Muscle of arm (tissue), 14 donors: ENCODE measurements at places on chromosomes 6 and 20. TPM values are rescaled to one million over a fixed set of nuclear protein-coding genes. Genes with fewer than 3 reads are reported as not detected.
A peak's percentile ranks its signal among the peaks of the same experiment; 100 is the strongest.

DNA sequence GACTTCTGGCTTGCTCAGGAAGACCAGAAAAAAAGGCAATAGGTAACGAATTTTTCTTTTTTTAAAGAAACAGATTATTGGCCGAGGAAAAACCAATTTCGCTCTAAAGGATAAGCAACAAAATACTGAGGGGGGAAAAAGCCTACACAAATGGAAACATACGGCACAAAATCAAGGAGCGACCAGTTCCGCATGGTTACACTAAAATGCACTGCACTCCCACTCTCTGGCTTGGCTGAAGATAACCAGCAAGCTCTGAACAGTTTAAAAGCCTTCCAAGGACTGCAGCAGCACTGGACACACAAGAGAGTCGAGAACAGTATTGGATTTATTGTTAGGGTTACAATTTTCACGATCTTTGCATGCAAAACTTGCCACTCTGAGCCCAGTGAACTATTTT, 881 bp upstream of the MAP7 start:
- DNase-seq, result no peak

- no peak for DNase-seq
Observed at GRCh38 chr6:158357570-158358216, 45.4 kb downstream of the TULP4 start.

DNA sequence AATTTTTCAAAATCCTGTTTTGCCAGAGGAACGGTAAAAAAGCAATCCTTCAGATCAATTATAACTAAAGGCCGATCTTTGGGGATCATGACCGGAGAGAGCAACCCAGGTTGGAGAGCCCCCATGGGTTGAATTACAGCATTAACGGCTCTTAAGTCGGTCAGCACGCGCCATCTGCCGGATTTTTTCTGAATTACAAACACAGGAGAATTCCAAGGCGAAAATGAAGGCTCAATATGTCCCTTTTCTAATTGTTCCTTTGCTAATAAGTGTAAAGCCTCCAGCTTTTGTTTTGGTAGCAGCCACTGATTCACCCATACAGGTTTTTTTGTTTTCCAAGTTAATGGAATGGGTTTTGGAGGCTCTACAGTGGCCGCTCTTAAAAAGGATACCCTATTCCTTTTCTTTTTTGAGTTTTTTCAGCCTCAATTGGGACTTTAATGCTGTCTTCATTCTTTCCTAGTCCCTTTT, 16.9 kb upstream of the PTCRA start:
- peak; percentile 59 for DNase-seq

GRCh38 chr6:141729146-141729545, 403.6 kb upstream of the GJE1 start:
- DNase-seq, result no peak

DNA sequence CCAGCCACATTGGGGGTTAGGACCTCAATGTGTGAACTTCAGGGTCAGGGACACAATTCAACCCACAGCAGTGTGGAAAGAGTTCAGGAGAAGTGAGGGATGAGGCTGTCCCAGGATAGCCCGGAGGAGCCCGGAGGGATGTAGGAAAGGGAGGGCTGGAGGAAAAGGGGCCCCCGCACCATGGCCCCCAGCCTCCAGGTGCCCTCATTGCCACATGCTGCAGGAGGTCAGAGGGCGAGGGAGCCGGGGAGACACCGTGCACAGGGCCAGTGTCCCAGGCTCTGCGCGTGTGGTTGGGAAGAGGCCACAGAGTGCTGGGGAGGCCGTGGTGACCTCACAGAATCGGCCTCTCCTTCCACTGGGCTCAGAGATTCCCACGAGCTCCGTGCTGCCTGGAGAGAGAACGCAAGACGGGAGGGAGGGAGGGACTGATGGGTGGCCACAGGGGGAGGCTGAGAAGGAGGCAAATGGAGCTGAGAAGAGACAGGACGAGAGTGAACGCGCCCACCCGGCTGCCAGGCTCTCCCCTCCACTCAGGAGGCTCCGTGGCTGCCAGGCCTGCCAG, 215.1 kb downstream of the DLL1 start:
- no peak for DNase-seq

DNA sequence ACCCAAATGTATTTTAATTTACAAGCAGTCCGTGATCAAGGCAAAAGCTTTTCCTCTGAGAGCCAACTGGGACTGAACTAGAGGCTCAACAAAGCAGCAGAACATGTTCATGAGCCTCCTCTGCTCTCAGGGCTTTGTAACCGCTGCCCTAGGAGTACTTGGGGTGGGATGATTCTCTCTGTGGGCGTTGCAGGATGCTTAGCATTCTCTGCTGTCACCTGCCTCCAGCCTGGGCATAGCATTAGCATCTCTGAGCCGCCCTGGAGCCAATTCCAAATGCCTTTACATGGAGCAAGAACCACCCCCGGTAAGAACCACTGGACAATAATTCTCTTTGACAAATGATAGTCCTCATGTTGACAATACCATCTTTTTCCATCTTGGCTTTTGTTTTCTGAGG, 237.6 kb upstream of the CDH4 start:
- DNase-seq, result no peak

GRCh38 chr20:24747010-24747712, 201.9 kb upstream of the CST7 start:
- DNase-seq, result no peak

DNA sequence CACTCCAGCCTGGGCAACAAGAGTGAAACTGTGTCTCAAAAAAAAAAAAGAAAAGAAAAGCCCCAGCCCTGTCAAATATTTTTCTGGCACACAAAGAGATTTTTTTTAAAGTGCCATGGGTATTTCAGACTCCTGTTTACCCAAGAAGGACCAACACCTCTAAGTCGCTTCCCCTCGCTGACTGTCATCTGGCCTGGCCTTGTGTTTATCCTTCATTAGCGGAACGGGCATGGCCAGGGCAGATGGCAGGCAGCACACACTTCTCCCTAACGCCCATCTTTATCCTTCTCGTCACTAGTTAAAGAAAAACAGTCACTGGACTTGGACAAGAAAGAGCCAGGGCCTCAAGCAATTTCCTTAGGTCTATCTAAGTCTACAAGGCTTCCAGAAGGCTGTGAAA, 7.3 kb upstream of the CBFA2T2 start:
- no peak for DNase-seq

DNA sequence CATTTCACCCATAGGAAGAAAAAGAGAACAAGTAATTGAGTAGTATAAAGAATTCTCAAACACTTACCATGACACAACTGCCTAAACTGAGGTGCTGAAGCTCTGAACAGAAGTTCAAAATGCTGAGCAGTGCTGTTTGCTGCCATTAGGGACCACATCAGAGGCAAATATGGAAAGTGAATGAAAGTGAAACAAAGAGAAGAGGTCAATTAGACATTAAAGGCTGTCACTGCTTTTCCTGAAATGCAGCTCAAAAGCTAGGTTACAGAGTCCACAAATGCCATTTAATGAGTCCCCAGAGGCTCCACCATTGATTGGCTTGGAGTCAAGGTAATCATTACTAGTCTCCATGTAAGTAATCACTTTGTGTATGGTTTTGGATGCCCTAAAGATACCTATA, 46.1 kb downstream of the POU3F2 start:
- DNase-seq, result no peak

DNA sequence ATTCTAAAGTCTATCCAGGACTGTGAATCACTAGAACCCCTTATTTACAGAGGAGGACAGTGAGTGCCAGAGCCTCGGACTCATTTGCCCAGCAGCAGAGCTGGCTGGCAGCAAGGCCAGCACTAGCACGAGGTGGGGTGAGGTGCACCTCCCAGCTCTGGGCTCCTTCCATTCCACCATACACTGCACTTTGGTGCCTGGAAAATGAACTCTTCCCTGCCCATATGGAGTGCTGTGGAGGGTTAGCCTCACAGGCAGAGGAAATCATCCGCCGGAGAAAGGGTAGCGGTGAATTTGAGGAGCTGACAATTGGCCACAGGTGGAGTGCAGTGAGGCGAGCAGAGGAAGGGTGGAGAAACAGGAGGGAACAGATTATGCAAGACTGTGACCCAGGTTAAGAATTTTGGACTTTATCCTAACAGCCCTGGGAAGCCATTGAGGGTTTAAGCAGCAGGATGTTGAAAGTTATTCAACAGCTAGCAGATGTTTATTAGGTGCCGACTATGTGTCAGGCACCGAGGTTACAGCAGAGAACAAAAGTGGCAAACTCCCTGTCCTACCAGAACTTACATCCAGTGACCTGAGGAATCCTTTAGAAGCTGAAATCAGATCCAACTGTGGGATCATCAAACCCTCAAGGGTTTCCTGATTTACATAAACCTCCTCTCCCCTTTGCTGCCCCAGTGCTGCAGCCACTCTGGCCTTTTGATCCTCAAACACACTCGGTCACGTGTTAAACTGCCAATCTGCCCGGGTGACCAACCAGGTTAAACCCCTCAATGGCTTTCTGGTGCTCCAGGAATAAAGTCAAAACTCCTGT, 6.2 kb downstream of the TRIM26 start:
- DNase-seq, result no peak

DNA sequence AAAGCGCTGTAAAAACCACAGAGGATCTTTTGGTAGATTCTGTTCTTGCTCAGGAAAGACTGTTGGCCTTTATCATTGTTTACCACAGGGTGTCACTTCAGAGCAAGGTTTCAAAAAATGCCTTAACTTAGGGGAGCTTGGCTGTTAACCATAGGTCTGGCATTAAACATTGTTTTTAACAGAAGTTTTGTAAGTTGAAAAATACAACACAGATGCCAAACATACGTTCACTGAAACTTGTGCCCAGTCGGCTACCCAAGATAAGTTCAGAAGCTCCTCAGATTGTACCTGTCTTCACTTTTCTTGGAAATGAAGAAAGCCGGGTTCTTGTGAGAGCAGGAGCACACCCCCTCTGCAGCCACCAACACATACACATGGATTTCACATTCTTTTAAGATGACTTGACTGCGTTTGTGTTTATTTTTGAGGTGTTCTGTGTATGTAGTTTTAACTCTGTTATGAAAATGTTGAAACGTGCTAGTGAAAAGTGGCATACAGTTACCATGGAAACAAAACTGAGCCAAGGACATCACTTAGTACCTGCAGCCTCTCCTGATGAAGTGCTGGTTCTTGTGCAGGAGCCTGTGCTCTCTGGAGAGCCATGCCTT, 64.9 kb downstream of the SYCP2L start:
- peak; percentile 20 for DNase-seq

GRCh38 chr20:31945319-31945718, 6.5 kb downstream of the PDRG1 start:
- no peak for DNase-seq

DNA sequence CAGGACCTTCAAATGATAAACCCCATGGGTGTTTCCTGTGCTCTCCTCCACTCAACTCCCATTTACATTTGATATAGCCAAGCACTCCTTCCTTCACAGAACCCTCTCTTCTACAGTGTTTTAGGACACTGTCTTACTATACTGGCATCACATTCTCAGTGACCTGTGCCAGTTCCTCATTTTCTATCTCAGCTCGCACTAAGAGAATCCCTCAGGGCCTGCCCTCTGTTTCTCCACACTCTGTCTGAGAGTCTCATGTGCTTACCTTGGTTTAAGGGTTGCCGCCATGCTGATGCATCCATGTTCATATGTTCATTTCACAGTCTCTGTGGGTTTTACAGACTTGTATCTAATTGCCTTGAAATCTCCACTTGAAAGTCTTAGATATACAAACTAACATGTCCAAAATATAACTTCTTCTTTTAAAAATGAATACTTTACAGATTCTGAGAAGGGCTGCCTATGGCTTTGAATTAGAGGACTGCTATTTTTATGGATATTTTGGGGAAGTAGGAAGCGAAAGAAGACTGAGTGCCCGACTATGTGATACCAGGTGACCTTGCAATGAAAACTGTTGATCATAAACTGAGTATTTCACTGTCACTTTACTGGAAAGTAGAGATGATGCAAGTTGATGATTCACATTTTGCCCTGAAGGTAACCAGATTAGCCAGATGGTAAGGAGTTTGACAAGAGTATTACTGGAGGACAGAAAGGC, 153.1 kb upstream of the SIM1 start:
- DNase-seq, result no peak

DNA sequence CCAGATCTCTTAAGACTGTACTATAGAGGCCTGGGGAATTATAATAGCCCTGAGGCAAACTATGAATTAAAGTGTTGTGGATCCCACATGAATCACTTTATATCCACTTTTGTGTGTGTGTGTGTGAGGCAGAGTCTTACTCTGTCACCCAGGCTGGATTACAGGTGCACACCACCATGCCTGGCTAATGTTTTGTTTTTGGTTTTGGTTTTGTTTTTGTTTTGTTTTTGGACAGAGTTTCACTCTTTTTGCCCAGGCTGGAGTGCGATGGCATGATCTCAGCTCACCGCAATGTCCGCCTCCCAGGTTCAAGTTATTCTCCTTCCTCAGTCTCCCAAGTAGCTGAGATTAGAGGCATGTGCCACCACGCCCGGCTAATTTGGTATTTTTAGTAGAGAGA, 32.2 kb upstream of the MICB start:
- DNase-seq, result no peak

DNA sequence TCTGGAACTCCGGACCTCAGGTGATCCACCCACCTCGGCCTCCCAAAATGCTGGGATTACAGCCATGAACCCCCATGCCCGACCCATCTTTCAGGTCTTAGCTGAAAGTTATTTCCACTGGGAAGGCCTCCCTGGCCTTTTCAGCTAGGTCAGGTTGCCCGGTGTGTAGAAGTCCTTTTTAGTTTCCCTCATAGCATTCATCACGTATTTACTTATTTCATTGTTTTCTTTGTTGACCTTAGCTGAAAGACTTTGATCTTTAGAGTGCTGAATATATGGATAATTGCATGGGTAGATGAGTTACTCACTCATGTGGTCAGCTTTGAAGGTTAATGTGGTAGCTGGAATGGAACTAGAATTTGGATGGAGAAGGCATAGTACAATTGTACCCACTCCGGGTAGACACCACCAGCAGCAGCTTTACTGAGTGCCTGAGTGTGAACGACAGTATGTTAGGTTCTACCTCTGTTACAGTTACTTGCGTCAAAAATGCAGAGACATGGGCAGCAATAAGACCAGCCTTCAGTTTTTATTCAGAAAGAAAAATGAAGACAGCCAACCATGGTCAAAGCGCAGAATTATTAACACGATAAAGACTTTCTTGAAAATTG, 9.1 kb downstream of the KIZ start:
- no peak for DNase-seq

DNA sequence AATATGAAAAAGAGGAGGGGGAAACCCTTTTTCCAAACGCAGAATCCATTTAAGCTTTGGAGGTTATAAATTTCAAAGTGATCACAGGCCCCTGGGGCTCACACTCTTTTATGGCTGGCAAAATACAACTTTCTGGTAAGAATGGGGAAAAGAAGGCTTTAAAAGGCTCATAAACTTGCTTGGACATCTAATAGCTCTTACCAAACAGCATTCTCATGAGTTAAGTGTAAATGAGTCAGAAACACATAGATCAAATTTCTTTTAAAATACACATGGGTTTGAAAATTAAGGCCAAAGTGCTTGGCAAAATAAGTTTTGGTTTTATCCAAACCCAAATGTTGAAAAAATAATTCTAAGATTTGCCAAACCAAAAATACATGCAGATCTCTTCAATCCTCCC, 154.6 kb downstream of the SOBP start:
- DNase-seq, result no peak

The KPNA5 gene
- polyA plus RNA-seq, result 13.6 TPM

The CCND3 gene
- polyA plus RNA-seq, result 68.1 TPM

The COX4I2 gene
- polyA plus RNA-seq, result 15.0 TPM

The NKAPL gene
- polyA plus RNA-seq, result 1.6 TPM

The PPDPF gene
- 157 TPM for polyA plus RNA-seq

The HAO1 gene
- polyA plus RNA-seq, result not detected

The CSTF1 gene
- polyA plus RNA-seq, result 31.3 TPM

The TNF gene
- polyA plus RNA-seq, result 1.5 TPM

The TRIM10 gene
- polyA plus RNA-seq, result 0.60 TPM

The TAF4 gene
- 10.4 TPM for polyA plus RNA-seq

The TULP4 gene
- 18.2 TPM for polyA plus RNA-seq

The KHDC1L gene
- not detected for polyA plus RNA-seq

The DEFB132 gene
- not detected for polyA plus RNA-seq

The GSTA2 gene
- not detected for polyA plus RNA-seq
